H7 (cell line): ENCODE measurements at places on chromosomes 7 and 10.

- DNase-seq = no peak
Observed at GRCh38 chr7:35495844-35496243, 199.1 kb downstream of the HERPUD2 start.

- DNase-seq = no peak
Observed at GRCh38 chr10:110789604-110790433, 81.9 kb upstream of the PDCD4 start.

GRCh38 chr7:2488272-2488645 is 12.1 kb upstream of the GRIFIN start:
- DNase-seq = no peak

- no peak for DNase-seq
Observed at GRCh38 chr7:47954231-47954911, 6.1 kb upstream of the PKD1L1 start.

DNA sequence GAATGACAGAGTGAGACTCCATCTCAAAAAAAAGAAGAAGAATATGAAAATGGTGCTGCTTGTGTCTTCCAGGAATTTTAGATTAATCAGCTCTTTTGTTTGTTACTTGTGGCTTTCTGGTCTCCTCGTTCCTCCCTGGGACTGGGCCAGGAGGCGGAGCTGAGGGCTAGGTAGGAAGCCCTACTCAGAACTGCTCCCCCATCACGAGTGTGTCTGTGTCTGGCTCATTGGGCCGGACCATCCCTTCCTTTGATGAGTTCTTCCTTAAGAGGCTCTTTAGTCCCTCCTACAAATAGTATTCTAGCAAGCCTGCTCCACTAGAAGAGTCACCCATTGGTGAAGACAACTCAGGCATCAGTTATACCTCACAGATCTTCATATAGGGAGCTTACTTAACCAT is 56.8 kb upstream of the YAE1 start:
- DNase-seq = no peak

DNA sequence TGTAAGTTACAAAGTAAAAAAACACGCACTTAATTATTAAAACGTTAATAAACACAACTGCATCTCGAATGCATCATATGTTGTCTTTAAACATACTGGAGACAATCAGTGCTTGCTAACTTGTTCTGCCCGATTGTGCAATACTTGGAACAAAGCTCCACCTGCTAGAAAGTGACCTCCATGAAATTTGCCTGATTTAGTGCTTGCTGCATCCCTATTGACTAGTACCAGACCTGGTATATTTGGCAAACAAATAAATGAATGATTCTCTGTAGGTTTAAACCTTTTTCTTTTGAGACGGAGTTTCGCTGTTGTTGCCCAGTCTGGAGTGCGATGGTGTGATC is 6.2 kb downstream of the BZW2 start:
- DNase-seq = no peak

GRCh38 chr10:60950300-60950699 is 6.3 kb upstream of the RHOBTB1 start:
- no peak for DNase-seq

GRCh38 chr10:73576178-73576889 is 14.8 kb downstream of the USP54 start:
- no peak for DNase-seq

GRCh38 chr7:96637522-96637921 is 72.1 kb downstream of the SEM1 start:
- no peak for DNase-seq

GRCh38 chr10:12906051-12906541 is 95.4 kb downstream of the CCDC3 start:
- DNase-seq = no peak

DNA sequence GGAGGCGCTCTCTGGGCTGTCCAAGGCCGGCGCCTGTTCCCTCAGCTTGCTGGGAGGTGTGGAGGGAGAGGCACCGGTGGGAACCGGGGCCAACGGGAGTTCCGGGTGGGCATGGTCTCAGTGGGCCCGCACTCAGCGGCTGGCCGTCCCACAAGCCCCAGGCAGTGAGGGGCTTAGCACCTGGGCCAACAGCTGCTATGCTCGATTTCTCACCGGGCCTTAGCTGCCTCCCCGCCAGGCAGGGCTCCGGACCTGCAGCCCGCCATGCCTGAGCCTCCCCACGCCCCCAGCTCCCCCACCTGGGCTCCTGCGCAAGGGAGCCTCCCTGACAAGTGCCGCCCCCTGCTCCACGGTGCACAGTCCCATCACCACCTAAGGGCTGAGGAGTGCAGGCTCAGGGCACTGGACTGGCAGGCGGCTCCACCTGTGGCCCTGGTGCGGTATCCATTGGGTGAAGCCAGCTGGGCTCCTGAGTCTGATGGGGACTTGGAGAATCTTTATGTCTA is 276.5 kb downstream of the SH2D4B start:
- DNase-seq = no peak

DNA sequence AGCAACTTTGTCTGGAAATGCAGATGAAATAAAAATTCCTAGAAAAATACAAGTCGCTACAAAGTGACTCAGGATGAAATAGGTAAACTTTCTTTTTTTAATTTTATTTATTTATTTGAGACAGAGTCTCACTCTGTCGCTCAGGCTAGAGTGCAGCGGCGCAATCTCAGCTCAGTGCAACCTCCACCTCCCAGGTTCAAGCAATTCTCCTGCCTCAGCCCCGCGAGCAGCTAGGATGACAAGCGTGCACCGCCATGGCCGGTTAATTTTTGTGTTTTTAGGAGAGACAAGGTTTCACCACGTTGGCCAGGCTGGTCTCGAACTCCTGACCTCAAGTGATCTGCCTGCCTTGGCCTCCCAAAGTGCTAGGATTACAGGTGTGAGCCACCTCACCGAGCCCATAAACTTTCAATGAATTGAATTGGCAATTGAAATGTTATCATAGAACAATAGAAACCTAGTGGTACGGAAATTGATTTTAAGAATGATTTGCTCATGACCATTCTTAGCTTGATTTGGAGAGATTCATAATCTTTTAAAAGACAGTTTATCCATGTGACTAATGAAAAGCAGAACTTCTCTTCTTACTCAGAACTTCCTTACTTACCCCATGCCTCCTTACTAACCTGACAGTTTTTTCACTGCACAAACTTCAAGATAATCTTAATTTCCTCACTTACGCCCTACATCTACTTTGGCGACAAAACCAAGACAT is 161.7 kb downstream of the FAM107B start:
- no peak for DNase-seq

DNA sequence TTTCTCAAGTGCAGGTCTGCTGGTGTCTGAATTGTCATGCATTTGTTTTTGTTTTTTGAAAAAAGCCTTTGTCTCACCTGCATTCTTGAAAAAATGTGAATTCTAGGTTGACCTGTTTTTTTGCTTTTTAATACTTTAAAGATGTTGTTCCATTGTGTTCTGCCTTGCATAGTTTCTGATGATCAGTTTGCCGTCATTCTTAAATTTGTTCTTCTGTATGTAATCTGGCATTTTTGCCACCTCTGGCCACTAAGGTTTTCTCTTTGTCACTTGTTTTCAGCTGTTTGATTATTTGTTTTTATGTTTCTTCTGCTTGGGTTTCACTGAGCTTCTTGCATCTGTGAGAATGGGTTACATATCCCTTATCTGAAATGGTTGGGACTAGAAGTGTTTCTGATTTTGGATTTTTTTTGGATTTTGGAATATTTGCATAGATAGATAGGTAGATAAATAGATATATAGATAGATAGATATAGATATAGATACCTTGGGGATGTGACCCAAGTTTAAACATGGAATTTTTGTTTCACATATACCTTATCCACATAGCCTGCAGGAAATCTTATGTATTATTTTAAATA is 16.5 kb downstream of the MGMT start:
- no peak for DNase-seq

GRCh38 chr10:105658696-105659095 is 1017.6 kb downstream of the SORCS3 start:
- no peak for DNase-seq

GRCh38 chr7:54326592-54327167 is 215.5 kb upstream of the VSTM2A start:
- DNase-seq = no peak

- no peak for DNase-seq
Observed at GRCh38 chr7:48398191-48398590, 226.9 kb downstream of the ABCA13 start.

GRCh38 chr7:105244594-105244993 is 144.1 kb downstream of the SRPK2 start:
- no peak for DNase-seq

DNA sequence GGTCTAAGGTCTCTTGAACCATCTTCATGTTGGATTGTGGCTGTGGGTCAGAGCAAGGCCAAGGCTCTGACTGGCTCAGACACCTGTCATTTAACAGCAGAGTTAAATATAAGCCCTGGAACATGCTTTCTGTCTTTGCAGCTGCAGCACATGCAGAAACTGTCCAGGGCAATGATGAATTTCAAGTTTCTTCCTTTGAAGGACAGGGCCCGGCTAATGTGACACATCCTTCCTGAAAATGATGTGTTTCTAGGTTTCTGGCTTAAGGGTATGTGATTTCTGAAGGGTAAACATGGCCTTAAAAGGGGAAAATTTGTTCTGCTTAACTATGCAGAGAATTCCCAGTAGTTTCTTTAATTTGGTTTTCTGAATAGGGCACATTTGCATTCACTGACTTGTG is 34.0 kb upstream of the SLC35B4 start:
- DNase-seq = no peak

DNA sequence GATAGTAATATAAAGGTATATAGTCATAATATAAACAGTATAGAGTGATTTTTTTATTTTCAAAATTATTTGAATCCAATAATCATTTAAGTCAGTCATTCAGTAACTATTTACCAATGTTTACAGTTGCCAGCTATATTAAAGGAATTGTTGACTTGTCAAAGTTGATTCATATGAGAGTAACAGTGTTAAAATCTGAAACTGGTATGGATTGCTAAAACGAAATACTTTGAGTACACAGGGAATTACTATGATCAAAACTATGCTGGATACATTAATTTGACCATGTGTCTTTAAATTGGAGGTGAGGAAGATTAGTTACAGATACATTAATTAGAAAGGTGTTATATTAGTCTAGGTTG is 282.6 kb downstream of the ADK start:
- no peak for DNase-seq

DNA sequence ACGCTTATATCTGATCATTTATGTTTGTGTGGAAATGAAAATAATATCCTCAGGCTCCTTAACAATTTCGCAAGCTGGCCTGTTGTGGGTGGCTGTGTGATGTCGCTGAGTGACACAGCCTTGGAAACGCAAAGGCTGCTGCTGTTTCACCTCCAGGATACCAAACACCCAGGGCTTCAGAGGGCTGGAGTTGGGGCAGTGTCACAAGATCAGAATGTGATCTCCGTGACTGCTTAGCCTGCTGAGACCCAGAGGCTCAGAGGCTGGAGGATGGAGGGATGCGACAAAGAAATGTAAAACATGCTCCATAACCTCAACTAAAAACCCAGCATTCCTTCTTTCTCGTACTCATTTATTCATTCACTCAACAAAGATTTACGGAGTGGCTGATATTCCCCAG is 37.2 kb upstream of the BMPER start:
- DNase-seq = no peak

DNA sequence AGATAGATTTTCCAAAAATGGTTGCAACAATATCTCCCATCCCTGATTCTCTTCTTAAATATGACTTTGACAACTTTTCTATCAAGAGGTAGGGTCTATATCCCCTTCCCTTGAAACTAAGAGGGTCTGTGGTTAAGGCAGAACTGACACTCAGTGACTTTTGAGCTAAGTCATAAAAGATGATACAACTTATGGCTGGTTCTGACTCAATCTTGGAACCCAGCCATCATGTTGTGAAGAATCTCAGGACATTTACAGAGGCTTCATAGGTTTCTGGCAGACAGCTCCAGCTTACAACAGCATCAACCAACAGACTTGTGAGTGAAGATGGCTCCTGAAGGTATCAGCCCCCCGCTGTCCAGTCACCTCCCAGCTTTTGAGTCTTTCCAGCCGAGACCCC is 203.5 kb downstream of the RNLS start:
- DNase-seq = no peak
